ENCODE measurements at places on chromosomes 4 and X. TPM values are rescaled to one million over a fixed set of nuclear protein-coding genes. Genes with fewer than 3 reads are reported as not detected.

- H3K27ac ChIP-seq: peak overlapping the region; percentile 95
- H3K4me3 ChIP-seq: peak overlapping the region; percentile 88
- peaks cover 27% of the 10 kb centered on the region for H3K36me3 ChIP-seq
- peaks cover 65% of the 10 kb centered on the region for H3K4me1 ChIP-seq
These were observed 87.8 kb downstream of the SH3KBP1 start for GRCh38 chrX:19799319-19800182.

DNA sequence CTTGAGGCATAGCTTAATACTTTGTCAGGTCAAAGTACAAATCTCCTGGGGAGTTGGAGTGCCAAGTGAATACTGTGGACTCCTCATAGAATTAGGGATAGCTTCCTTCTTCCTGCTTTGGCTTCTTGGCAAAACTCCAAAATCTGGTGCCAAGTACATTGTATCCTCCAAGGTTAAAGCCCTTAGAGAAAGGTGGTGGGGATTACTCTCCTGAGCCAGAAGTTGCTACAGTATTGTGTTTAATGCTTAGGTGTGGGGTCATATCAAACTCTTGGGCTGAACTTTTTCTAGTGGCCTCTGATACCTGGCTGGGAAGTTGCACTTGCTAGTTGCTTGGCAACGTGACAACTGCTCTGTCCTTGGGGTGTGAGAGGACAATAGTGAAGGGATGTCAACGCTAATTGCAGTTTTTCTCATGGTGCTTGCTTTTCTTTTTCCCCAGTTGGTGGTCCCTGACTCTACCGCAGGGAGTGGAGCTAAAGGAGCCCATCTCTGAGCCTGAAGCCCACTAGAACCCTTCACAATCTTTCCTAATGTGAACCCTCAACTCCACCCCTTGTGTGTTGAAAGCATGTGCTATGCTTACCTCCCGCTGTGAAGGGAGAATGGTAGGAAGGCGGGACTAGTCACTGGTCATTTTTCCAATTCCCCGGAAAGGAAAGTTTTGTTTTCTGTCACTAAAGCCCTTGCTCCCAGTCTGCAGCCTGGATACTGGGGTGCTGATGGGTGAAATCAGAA, 35.5 kb downstream of the DLG3 start:
- peaks cover 4% of the 10 kb centered on the region for H3K4me1 ChIP-seq
- no peaks in the 10 kb centered on the region for H3K27me3 ChIP-seq
- no peak overlapping the region for H3K4me3 ChIP-seq
- no peak for DNase-seq
- no peak overlapping the region for H3K27ac ChIP-seq
- peaks cover 3% of the 10 kb centered on the region for H3K36me3 ChIP-seq

- H3K27ac ChIP-seq: peak overlapping the region; percentile 86
- peaks cover 19% of the 10 kb centered on the region for H3K4me1 ChIP-seq
- peaks cover 4% of the 10 kb centered on the region for H3K27me3 ChIP-seq
- peak overlapping the region; percentile 49 for H3K4me3 ChIP-seq
- DNase-seq: peak; percentile 33
- H3K36me3 ChIP-seq: peaks cover 10% of the 10 kb centered on the region
These were observed 180.2 kb upstream of the TET2 start for GRCh38 chr4:104966349-104967033.

GRCh38 chr4:169510617-169511016, 101.8 kb downstream of the NEK1 start:
- no peak overlapping the region for H3K4me3 ChIP-seq
- no peaks in the 10 kb centered on the region for H3K27me3 ChIP-seq
- peaks cover 4% of the 10 kb centered on the region for H3K36me3 ChIP-seq
- no peak for DNase-seq
- peaks cover 4% of the 10 kb centered on the region for H3K4me1 ChIP-seq
- H3K27ac ChIP-seq: no peak overlapping the region

GRCh38 chr4:174377613-174378012, 93.9 kb downstream of the CEP44 start:
- no peaks in the 10 kb centered on the region for H3K4me1 ChIP-seq
- no peaks in the 10 kb centered on the region for H3K36me3 ChIP-seq
- H3K4me3 ChIP-seq: no peak overlapping the region
- DNase-seq: no peak
- H3K27ac ChIP-seq: no peak overlapping the region

DNA sequence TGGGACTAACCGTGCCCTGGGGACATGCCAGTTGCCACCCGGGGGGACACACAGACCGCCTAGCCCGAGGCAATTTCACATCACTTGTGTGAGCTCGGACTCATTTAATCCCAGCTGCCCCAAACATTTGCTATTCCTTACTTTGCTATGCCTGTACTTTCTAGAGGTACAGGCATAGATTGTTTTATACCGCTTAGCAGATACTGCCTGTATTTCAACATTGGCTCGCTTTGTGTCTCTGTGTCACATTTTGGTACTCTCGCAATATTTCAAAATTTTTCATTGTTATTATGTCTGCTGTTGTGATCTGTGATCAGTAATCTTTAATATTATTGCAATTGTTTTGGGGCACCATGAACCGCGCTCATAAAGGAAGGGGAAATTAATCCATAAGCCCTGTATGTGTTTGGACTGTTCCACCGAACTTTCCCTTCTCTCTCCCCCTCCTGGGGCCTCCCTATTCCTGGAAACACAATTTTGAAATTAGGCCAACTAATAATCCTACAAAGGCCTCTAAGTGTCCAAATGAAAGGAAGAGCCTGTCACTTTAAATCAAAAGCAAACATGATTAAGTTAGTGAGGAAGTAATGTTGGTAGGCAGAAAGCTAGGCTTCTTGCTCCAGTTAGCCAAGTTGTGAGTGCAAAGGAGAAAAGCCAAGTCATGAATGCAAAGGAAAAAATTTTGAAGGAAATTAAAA, 568 bp upstream of the CASP6 start:
- peaks cover 25% of the 10 kb centered on the region for H3K4me1 ChIP-seq
- H3K36me3 ChIP-seq: peaks cover 7% of the 10 kb centered on the region
- H3K4me3 ChIP-seq: peak overlapping the region; percentile 93
- no peaks in the 10 kb centered on the region for H3K27me3 ChIP-seq
- peak overlapping the region; percentile 90 for H3K27ac ChIP-seq

DNA sequence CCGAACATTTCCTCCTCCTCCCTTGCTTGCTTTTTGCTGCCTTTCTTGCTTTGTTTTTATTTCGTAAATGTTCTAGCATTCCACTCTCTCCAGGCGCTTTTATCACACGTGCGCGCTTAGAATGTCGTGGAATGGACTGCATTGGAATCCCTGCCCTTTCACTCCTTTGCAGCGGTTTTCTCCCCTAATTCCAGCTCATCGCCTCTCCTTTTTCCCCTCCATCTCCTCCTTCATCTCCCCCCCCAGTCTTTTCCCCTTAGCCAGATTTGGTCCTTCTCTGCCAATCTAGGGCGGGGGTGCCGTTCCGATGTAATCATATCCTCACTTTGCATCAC, 579 bp downstream of the OGT start:
- H3K27ac ChIP-seq: peak overlapping the region; percentile 99
- DNase-seq: no peak
- peaks cover 46% of the 10 kb centered on the region for H3K36me3 ChIP-seq
- no peaks in the 10 kb centered on the region for H3K27me3 ChIP-seq

- no peaks in the 10 kb centered on the region for H3K36me3 ChIP-seq
- no peaks in the 10 kb centered on the region for H3K27me3 ChIP-seq
- H3K4me1 ChIP-seq: no peaks in the 10 kb centered on the region
- H3K4me3 ChIP-seq: no peak overlapping the region
- DNase-seq: no peak
These were observed 20.7 kb upstream of the IL13RA1 start for GRCh38 chrX:118706681-118707080.

- no peaks in the 10 kb centered on the region for H3K36me3 ChIP-seq
- no peak overlapping the region for H3K4me3 ChIP-seq
- DNase-seq: peak; percentile 16
- H3K4me1 ChIP-seq: peaks cover 7% of the 10 kb centered on the region
- H3K27ac ChIP-seq: no peak overlapping the region
- peaks cover 32% of the 10 kb centered on the region for H3K27me3 ChIP-seq
These were observed 97.5 kb upstream of the ZNF518B start for GRCh38 chr4:10554694-10555093.

GRCh38 chr4:73603854-73604584, 16.2 kb downstream of the RASSF6 start:
- no peak for DNase-seq
- no peaks in the 10 kb centered on the region for H3K36me3 ChIP-seq

- no peaks in the 10 kb centered on the region for H3K36me3 ChIP-seq
- no peak overlapping the region for H3K27ac ChIP-seq
- DNase-seq: no peak
- H3K4me3 ChIP-seq: no peak overlapping the region
- H3K27me3 ChIP-seq: no peaks in the 10 kb centered on the region
These were observed 147.2 kb upstream of the BCOR start for GRCh38 chrX:40244980-40245379.

GRCh38 chr4:113433536-113434246, 327.8 kb downstream of the CAMK2D start:
- H3K36me3 ChIP-seq: peaks cover 4% of the 10 kb centered on the region
- peaks cover 11% of the 10 kb centered on the region for H3K4me1 ChIP-seq
- no peaks in the 10 kb centered on the region for H3K27me3 ChIP-seq
- no peak overlapping the region for H3K27ac ChIP-seq

- peak overlapping the region; percentile 91 for H3K27ac ChIP-seq
- peaks cover 28% of the 10 kb centered on the region for H3K4me1 ChIP-seq
- peak overlapping the region; percentile 92 for H3K4me3 ChIP-seq
- no peaks in the 10 kb centered on the region for H3K27me3 ChIP-seq
- H3K36me3 ChIP-seq: peaks cover 5% of the 10 kb centered on the region
- DNase-seq: no peak
These were observed 1.2 kb downstream of the TFE3 start for GRCh38 chrX:49041744-49042580.

DNA sequence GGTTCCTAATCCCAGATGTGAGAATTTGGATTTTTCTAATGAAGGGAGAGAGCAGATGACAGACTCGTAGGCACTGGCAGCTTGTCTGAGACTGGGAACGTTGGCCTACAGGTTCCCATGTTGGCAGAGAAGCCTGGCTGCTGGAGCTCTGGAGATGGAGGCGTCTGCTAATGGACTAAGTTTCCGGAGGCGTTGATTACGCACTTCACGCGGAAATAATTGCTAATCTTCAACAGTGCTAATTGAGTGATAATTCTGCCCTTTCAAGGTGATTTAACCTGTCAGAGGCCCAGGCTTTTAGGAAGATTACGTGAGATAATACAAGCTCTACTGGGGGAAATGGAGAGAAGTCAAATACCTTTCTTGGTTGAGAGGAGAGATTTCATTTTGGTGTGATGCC, 77.4 kb downstream of the PSAPL1 start:
- H3K36me3 ChIP-seq: no peaks in the 10 kb centered on the region
- no peaks in the 10 kb centered on the region for H3K4me1 ChIP-seq
- H3K27me3 ChIP-seq: no peaks in the 10 kb centered on the region
- H3K27ac ChIP-seq: no peak overlapping the region
- H3K4me3 ChIP-seq: no peak overlapping the region
- no peak for DNase-seq

- peaks cover 38% of the 10 kb centered on the region for H3K36me3 ChIP-seq
- DNase-seq: no peak
- peaks cover 35% of the 10 kb centered on the region for H3K4me1 ChIP-seq
- peak overlapping the region; percentile 100 for H3K4me3 ChIP-seq
- no peaks in the 10 kb centered on the region for H3K27me3 ChIP-seq
These were observed 1.7 kb downstream of the HCFC1 start for GRCh38 chrX:153969904-153970356.

GRCh38 chr4:139550724-139551429, 5.1 kb downstream of the SETD7 start:
- peaks cover 22% of the 10 kb centered on the region for H3K4me1 ChIP-seq
- H3K27me3 ChIP-seq: no peaks in the 10 kb centered on the region
- no peak for DNase-seq
- no peak overlapping the region for H3K4me3 ChIP-seq
- peaks cover 16% of the 10 kb centered on the region for H3K36me3 ChIP-seq

GRCh38 chr4:125762537-125762936, 447.8 kb downstream of the FAT4 start:
- H3K36me3 ChIP-seq: no peaks in the 10 kb centered on the region
- H3K4me1 ChIP-seq: no peaks in the 10 kb centered on the region
- H3K27ac ChIP-seq: no peak overlapping the region
- no peak overlapping the region for H3K4me3 ChIP-seq

GRCh38 chr4:38371391-38371851, 292.6 kb upstream of the KLF3 start:
- DNase-seq: no peak
- no peaks in the 10 kb centered on the region for H3K27me3 ChIP-seq
- no peak overlapping the region for H3K27ac ChIP-seq

The C4orf51 gene
- total RNA-seq: not detected

The RTL5 gene
- total RNA-seq: 0.08 TPM

The STOX2 gene
- not detected for total RNA-seq

The GPR78 gene
- not detected for total RNA-seq

The TACR3 gene
- not detected for total RNA-seq

The FBXL5 gene
- 31.0 TPM for total RNA-seq

The NAP1L3 gene
- total RNA-seq: 2.8 TPM

The PDGFRA gene
- total RNA-seq: not detected

The BEX2 gene
- total RNA-seq: 18.1 TPM

The DDIT4L gene
- not detected for total RNA-seq

The CCDC110 gene
- total RNA-seq: 0.18 TPM

The PABPC4L gene
- total RNA-seq: not detected

The FOXP3 gene
- 11.2 TPM for total RNA-seq

Data from activated naive CD8-positive, alpha-beta T cell treated with anti-CD3 and anti-CD28 coated beads for 36 hours (primary cell).